Astrocyte (in vitro differentiated cells and primary cell): ENCODE measurements at places on chromosomes 11 and 22. TPM values are rescaled to one million over a fixed set of nuclear protein-coding genes. Genes with fewer than 3 reads are reported as not detected.
A peak's percentile ranks its signal among the peaks of the same experiment; 100 is the strongest.

Gene GP1BB
- 0.95 and 2.8 TPM in 2 replicates for total RNA-seq

Gene CST6
- total RNA-seq = not detected in 2 replicates

Gene MAPK1
- total RNA-seq = 138 and 148 TPM in 2 replicates

DNA sequence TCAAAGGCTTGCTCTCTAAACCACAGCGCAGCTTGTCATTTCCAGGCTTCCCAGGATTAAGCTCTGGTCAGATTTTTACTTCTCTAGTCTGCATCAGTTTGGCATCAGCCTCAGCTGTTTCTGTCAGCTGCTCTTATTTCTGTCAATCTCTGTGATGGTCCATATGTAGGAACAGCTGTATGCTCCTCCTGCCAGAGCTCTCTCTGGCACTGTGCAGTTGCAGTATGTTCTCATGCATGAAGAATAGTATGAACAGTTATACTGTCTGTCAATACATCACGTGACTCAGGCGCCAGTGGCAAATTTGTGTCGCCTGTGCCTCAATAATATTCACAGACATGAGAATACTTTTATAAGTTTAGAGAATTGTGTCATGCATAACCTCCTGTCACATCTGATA is 6.7 kb downstream of the OR6M1 start:
- H3K4me1 ChIP-seq = no peaks in the 10 kb centered on the region
- no peak overlapping the region for H3K27ac ChIP-seq
- no peak for DNase-seq
- H3K36me3 ChIP-seq = no peaks in the 10 kb centered on the region
- no peaks in the 10 kb centered on the region for H3K27me3 ChIP-seq
- no peak overlapping the region for H3K4me3 ChIP-seq

DNA sequence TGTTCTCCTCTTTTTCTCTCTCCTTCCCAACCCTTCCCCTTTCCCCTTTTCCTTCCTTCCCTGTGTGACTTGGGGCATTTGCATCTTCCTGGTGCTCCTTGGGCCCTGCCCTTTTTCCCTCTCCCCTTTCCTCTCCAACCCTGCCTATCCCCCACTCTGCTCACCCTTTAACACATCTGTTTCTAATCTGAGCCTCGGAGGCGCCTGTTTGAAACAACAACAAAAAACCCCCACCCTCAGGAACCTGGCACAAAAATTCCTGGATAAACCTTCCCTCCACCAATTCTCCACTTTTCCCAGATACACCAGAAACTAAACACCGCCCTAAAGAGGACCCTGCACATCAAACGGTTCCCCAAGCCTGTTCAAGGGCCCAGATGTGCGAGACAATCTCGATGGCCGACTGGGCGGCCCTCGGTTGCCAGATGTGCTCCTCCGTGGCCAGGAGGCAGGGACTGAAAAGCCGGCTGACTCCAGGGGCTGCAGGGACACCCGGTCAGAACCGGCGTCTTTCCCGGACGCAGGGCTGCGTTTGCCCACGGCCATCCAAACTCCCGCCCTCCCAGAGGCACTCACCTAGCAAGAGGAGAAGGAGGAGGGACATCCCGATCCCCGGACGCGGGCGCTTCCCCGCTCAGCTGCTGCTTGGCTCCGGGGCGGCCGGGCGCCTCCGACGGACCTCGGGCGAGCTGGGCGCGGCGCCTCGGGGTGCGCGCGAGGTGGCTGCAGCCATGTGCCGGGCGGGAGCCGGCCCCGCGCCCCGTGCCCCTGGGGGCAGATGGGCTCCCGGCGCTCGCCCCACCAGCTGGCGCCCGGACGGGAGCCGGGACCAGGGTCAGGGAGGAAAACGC is 486 bp downstream of the CLMP start:
- peaks cover 32% of the 10 kb centered on the region for H3K4me1 ChIP-seq
- H3K27me3 ChIP-seq = no peaks in the 10 kb centered on the region
- peak overlapping the region; percentile 89 for H3K27ac ChIP-seq

- H3K27me3 ChIP-seq = peaks cover 3% of the 10 kb centered on the region
- H3K4me3 ChIP-seq = no peak overlapping the region
- no peak overlapping the region for H3K27ac ChIP-seq
Observed at GRCh38 chr22:22902247-22903001, 14.8 kb downstream of the IGLL5 start.

DNA sequence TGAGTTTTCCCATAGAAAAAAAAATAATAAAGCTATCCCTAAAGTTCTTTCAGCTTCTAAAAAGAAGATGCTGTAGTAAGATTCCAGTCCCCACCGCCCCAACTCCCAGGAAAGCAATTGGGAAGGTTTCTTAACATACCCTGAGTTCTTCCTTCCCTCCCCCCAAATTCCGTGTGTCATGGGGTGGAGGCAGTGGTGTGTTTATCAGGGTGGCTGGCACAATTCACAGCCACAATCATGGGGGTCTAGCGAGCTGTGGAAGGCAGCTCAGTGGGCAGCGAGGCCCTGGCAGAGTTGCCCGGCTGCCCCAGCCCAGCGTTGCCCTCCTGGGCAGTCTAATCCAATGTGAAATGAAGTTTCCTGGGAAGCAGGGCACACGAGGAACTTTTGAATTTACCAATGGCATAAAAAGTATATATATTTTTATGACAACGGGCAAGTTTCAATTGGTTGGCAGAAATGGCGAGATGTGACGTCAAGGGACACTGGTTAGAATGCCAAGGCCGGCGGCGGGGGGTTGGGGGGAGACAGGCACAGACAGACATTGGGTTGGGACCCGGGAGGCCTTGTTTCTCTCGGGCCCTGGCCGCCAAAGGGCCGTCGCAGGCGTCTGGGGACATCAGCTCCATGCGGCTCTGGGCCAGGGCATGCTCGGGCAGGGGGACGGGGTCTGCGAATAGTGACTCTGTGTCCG is 80.7 kb upstream of the PPARA start:
- H3K36me3 ChIP-seq = peaks cover 5% of the 10 kb centered on the region
- DNase-seq = peak; percentile 86
- H3K4me1 ChIP-seq = peaks cover 47% of the 10 kb centered on the region
- H3K27ac ChIP-seq = peak overlapping the region; percentile 99
- no peaks in the 10 kb centered on the region for H3K27me3 ChIP-seq
- peak overlapping the region; percentile 62 for H3K4me3 ChIP-seq

- no peak for DNase-seq
- H3K4me3 ChIP-seq = no peak overlapping the region
- no peaks in the 10 kb centered on the region for H3K36me3 ChIP-seq
- no peaks in the 10 kb centered on the region for H3K4me1 ChIP-seq
Observed at GRCh38 chr11:78605296-78605695, 30.6 kb upstream of the NARS2 start.

GRCh38 chr22:32695451-32695891 is 106.0 kb upstream of the TIMP3 start:
- H3K27ac ChIP-seq = peak overlapping the region; percentile 43
- H3K27me3 ChIP-seq = no peaks in the 10 kb centered on the region
- no peak overlapping the region for H3K4me3 ChIP-seq
- no peaks in the 10 kb centered on the region for H3K36me3 ChIP-seq
- DNase-seq = peak; percentile 60

DNA sequence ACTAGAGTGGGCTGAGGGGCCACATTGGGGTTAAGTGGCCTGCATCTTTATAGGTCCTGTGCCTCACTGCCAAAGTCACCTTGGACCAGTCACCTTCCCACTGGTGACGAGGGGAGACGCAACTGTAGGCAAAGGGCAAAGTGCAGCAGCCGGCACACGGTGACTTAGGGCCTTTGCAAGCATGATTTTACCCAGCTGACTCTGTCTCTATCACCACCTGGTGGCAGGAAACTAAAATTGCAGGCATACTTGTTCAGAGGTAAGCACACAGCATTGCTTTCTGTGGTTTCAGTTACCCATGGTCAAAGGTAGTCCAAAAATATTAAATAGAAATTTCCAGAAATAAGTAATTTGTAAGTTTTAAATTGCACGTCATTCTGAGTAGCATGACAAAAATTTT is 1164.4 kb downstream of the BRD1 start:
- no peak overlapping the region for H3K27ac ChIP-seq
- no peaks in the 10 kb centered on the region for H3K27me3 ChIP-seq
- H3K4me3 ChIP-seq = no peak overlapping the region
- no peaks in the 10 kb centered on the region for H3K4me1 ChIP-seq
- no peaks in the 10 kb centered on the region for H3K36me3 ChIP-seq

DNA sequence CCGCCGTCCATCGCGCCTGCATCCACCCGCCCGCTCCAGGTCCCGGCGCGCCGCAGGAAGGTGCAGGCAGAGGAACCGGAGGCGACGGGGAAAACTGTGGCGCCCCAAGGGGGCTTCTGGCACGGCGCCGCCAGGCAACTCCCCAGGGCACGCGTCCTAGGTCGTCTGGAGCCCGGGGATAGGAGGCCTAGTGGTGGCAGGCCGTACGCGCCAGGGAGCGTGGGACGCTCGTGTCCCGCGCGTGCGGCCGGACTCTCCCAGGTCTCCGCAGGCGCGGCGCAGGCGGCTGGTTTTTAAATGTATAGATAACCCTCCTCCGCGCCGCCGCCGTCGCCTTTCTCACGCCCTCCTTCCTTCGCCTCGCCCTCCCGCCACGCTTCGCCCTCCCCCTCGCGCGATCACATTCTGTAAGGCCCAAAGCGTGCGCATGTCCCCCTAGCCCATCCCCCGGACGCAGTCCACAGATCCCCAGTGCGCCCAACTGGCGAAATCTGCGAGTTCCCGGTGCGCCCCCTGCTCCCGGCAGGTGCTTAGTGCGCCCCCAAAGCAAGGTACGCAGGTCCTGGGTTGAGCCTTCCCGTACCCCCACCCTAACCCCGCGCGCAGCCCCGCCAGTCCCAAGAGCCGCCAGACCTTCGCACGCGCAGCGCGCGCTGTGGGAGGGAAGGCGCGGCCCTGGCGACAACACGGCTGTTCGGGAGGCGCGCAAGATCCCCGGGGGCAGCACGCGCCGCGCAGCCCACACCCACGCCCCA is at the start of gene ASCL2:
TSS of gene ASCL2 (minus strand) at position 267 of the 755 bp plus-strand sequence. CDS start at position 11, 256 bp downstream.
- no peaks in the 10 kb centered on the region for H3K36me3 ChIP-seq
- H3K4me1 ChIP-seq = no peaks in the 10 kb centered on the region
- H3K27me3 ChIP-seq = peaks cover 45% of the 10 kb centered on the region
- no peak within 1 kb of the TSS for H3K4me3 ChIP-seq
- no peak within 1 kb of the TSS for H3K27ac ChIP-seq
